Stimulated activated CD4-positive, alpha-beta T cell treated with anti-CD3 and anti-CD28 coated beads, Interleukin-2, amount 100 ng/mL, for 48 hours (primary cell): ENCODE measurements at places on chromosomes 1 and 21.

DNA sequence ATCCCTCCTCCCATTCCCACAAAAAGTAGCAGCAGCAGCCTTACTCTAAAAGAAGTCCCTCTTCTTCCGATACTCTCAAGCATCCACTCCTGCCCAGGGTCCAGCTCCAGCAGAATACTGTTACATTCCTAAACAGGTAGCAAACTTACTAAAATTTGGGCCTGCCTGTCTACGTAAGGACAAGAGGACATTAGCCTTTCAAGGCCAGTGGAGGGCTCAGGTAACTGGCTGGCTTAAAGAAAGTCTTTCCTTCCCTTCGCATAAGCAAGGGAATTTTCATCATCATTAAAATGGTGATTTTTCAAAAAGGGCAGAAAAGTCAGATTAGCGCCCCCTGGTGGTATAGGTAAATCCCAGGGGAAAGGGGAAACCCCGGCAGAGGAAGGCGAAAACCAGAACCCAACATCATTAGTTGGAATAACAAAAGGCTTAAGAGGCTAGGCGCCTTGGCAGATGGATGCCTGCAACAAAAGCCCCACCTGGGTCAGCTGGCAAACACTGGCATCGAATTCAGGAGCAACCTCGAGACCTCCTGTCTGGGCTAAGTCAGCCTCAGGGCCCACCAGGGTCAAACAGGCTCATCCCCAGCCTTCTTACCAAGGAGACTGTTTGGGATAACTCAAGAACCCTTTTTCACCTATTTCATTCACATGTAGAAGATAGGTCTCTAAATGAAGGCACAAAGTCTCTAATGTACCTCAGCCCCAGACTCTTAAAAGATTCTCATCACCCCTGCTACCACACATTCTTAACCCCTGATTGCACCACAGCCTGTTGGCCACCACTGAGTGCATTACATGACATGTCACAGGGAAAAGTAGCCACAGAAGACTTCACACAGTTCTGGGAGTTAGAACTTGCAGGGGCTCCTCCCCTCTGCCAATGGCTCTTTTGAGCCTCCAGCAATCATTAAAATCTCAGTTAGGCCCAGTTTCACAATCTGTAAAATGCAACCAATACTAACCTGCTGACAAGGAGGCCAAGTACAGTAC is 36.7 kb downstream of the ERI3 start:
- DNase-seq, result peak; percentile 50

GRCh38 chr21:23488245-23488644 is 2119.0 kb downstream of the MRPL39 start:
- no peak for DNase-seq

DNA sequence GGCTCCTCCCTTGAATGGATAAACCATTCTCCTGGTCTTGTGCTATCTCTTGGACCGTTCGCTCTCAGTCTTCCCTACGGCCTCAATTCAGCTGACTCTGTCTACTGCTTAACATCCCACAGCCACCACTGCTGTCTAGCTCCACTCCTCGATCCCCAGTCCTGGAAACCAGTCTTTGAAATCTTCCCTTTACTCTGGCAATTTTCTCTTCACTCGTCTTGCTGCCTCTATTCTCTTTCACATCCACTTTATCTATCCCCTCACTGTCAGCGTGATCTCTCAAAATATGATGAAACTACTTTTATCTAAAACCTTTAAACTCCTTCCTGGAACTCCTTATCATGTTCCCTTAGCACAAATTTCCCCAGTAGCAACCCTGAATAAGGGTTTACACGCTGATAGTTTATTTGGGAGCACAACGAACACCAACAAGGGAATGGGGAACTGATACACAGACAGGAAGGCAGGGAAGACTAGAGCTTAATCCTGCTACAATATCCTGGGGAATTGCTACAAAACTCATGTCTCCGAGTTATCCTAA is 131.6 kb upstream of the SAMSN1 start:
- no peak for DNase-seq

GRCh38 chr1:77797991-77798390 is 18.5 kb downstream of the MIGA1 start:
- DNase-seq, result no peak

- no peak for DNase-seq
Observed at GRCh38 chr1:23091545-23091944, 72.3 kb downstream of the KDM1A start.

DNA sequence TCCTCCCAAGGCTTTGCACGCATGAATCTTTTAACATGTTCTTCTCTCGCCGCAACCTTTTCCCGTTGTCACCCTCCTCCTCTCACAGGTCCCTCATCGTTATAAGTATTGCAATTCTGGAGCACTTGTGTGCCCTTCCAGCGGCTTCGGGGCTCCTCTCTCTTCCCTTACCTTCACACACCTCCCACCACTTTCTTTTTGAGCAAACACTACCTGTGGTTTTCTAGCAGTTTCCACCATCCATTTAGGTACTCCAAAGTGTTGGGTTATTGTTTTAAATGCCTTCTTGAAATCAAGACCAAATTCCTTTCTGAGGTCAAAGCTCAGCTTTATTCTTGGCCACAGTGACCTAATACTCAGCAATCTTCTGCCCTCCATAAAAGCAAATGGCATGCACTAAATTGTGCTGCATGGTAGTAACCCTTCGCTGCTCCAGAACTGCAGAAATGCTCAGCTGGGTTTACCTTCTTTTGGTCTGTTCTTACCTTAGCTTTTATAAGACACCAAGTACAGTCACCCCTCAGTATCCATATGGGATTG is 472.4 kb downstream of the SETD4 start:
- no peak for DNase-seq

DNA sequence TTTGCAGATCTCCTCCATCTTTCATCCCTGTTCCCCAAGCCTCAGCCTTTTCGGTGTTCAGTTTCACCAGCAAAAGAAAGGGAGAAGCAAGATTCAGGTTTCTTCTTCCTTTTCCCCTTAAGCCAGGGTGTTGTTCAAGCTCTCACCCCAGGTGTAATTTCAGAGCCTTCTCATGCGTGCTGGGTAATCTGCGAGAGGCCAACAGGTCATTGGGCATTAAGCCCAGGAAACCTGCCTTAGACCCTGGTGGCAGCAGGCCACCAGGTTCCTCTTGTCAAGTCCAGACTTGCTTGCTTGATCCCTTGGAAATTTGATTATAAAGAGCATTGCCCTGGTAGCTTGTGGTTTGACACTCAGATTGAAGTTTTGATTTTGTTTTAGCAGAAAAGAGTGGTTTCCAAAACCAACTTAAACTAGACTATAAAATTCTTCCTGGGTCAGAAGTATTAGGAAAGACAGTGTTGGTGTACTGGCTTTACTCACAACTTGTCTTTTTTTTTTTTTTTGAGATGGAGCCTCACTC is 6.9 kb downstream of the AKR1A1 start:
- DNase-seq, result no peak

GRCh38 chr21:17784180-17784598 is 35.0 kb downstream of the C21orf91 start:
- DNase-seq, result no peak

DNA sequence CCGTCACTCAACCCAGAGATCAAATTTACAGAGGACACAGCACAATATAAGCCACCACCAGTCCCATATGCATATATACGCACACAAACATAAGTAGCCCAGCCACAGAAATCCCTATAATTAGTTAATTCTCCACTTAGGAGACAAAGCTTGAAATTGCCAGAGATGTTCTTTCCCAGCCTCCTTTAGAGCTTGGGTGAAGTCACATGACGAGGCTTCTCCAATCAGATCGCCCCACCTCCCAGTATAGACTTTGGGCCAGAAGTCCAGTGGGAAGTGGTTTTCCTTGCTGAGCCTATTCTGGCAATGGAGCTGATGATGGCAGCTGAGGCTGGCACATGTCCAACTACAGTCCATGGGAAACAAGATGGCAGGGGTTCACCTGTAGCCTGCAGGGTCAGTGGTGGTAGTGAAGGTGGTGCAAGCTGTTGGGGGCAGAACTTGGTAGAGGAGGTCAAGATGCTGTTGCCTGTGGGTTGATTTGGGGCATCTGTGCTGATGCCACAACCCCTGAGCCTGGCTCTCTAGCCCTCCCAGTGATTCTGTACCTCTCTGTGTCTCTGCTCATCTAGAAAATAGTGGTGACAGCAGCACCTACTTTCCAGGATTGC is 535.9 kb downstream of the MATN1 start:
- DNase-seq, result no peak

GRCh38 chr1:93964777-93965200 is 55.6 kb upstream of the GCLM start:
- no peak for DNase-seq

DNA sequence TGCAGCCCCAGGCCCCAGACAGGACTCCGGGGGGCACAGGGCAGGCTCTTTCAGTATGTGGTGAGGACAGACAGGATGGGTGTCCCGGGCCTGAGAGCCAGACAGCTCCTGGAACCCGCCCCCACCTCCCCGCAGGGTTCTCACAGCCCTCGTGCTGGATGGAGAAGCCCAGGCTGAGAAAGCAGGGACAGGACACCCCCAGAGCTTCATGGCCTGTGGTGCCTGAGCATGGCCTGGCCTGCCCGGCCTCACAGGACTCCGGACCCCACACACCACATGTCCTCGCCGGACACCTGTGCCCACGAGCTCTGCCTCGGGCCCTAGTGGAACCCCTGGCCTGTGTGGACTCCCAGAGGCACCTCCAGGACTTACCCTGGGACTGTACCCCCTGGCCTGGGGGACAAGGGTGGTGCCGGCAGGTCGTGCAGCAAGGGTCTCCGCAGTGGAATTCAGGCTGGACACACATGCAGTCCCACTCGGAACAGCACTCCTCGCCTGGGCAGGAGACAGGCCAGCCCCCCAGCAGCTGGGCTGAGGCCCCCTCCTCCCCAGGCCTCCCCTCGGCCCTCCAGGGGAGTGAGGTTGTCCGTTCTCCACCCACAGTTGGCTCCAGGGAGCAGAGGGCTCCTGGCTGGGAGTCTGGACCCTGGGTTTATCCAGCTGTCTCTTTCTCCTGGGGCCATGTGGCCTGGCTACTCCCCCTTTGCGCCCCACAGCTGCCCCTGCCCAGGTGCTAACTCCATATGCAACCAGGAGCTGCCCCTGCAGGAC is 1.2 kb downstream of the TNFRSF18 start:
- no peak for DNase-seq

- DNase-seq, result no peak
Observed at GRCh38 chr1:90561103-90561783, 155.9 kb downstream of the BARHL2 start.

- DNase-seq, result no peak
Observed at GRCh38 chr1:66412704-66413103, 121.2 kb upstream of the SGIP1 start.

- no peak for DNase-seq
Observed at GRCh38 chr1:85340427-85340826, 64.0 kb upstream of the BCL10 start.

- DNase-seq, result no peak
Observed at GRCh38 chr1:150775276-150775675, 9.7 kb upstream of the CTSS start.

DNA sequence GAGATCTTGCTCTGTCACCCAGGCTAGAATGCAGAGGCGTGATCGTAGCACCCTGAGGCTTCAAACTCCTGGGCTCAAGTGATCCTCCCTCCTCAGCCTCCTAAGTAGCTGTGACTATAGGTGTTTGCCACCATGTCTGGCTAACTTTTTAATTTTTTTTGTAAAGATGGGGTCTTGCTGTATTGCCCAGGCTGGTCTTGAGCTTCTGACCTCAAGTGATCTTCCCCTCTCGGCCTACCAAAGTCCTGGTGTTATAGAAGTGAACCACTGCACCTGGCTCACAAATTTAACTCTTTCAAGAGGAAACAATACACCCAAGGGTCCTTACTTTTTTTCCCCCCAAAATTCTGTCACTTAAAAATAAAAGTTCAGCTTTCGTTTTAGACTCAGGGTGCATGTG is 62.3 kb downstream of the GALNT2 start:
- DNase-seq, result no peak

- no peak for DNase-seq
Observed at GRCh38 chr1:207868251-207868773, 42.6 kb downstream of the CD34 start.

DNA sequence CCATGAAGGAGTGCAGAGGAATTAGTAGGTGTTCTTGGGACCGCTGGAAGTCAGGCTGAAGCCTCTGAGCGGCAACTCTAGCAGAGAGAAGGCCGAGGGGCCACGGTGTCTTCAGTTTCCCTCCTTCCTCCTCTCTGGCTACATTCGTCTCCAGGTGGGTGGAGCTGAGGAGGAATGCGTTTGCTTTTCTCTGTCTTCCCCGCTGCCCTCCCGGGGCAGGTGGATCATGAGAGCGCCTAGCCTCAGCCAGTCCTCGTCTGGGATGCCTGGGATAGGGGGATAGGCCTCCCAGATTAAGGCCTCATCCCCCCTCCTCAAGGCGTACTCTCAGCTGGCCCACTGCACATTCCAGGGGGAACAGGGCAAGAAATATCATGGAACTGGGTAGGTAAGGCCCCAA is 7.5 kb upstream of the GOLT1A start:
- DNase-seq, result no peak

GRCh38 chr1:20382711-20383110 is 92.0 kb downstream of the VWA5B1 start:
- no peak for DNase-seq

- DNase-seq, result no peak
Observed at GRCh38 chr1:58854576-58854975, 70.7 kb upstream of the JUN start.

GRCh38 chr1:13498553-13498952 is 15.2 kb downstream of the LRRC38 start:
- DNase-seq, result no peak

DNA sequence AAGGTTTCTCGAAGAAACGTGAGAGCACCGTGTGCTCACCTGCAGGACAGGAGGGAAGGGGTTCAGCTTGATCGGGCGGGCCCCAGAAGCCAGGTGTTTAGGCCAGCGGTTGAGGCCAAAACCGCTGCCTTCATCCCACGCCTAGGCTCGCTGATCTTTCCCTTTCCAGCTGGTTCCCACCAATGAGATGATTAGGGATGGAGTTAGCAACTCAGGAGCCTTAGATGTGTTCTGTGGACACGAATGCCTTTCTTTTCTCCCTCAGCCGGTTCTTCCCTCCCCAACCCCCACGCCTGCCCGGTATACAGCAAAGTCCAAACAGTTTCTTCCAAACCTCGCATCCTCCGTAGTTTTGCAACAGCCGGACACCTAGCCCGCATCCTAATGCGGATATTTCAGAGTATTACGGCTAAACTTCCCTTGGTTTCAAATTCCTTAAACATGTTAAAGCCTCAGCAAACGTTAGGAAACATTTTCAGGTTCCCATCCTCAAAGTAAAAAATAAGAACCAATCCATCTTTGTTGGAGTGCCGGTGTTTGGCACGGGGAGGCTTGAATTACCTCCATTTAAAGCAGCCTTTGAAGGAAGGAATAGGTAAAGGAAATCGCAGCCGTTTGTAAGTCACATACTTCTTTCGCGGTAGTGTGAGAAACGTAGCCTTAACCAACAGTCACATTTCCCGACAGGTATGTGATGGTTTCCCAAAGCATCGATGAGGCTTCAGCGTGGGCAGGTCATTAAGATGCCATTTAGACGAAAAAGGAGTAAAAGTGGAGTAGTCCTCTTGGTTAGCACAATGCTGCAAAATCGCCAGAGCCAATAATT is 1.1 kb downstream of the LRRC8C start:
- no peak for DNase-seq

- no peak for DNase-seq
Observed at GRCh38 chr1:26351590-26352337, 2.2 kb downstream of the CRYBG2 start.
